ENCODE measurements at places on chromosomes 5 and 9. TPM values are rescaled to one million over a fixed set of nuclear protein-coding genes. Genes with fewer than 3 reads are reported as not detected.
A peak's percentile ranks its signal among the peaks of the same experiment; 100 is the strongest.

DNA sequence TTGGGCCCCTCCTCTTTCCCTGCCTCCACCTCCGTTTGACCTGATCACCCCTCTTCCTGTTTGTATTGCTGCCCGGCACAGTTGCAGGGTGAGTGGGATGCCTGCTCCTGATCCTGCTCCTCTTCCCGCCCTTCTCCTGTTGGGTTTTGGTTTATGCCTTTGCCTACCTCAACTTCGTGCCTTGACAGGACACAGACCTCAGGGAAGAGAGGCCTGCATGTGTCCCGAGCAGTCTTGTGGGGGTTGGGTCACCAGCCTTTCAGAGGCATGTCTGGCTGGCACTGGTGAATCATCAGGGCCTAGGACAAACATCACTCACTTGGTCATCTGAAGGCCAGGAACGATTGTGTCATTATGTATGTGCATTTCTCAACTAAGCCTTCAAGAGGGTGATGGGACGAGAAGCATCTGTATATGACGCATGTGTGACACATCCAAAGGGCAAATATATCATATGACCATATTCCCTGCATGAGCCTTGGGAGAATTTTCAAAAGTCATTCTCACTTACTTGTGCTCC is 56.9 kb downstream of the NPR3 start:
- no peaks in the 10 kb centered on the region for H3K27me3 ChIP-seq
- H3K36me3 ChIP-seq = no peaks in the 10 kb centered on the region
- H3K4me3 ChIP-seq = no peak overlapping the region
- H3K27ac ChIP-seq = peak overlapping the region; percentile 43
- peaks cover 11% of the 10 kb centered on the region for H3K4me1 ChIP-seq

- no peak for DNase-seq
- H3K27me3 ChIP-seq = no peaks in the 10 kb centered on the region
- H3K4me3 ChIP-seq = no peak overlapping the region
- H3K4me1 ChIP-seq = peaks cover 21% of the 10 kb centered on the region
- H3K27ac ChIP-seq = no peak overlapping the region
- peaks cover 32% of the 10 kb centered on the region for H3K36me3 ChIP-seq
Observed at GRCh38 chr5:178202541-178202940, 1.8 kb upstream of the HNRNPAB start.

DNA sequence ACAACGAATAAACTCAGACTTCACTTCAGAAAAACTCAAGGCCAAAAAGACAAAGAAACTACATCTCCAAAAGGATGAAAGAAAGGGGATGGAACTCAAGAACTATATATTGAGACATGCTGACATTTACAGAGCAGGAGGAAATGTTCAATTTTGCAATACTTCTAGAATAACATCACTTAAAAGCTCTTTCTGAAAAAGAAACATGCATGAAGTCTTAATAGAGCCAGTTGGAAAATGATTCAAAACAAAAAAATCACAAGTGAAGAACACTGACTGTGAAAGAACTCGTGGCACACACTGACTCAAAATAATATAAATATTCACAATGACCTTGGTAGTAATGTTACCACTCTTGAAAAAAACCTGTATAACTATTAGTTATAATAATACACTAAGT is 267.8 kb upstream of the NREP start:
- no peaks in the 10 kb centered on the region for H3K27me3 ChIP-seq
- no peak for DNase-seq
- no peaks in the 10 kb centered on the region for H3K36me3 ChIP-seq
- peaks cover 6% of the 10 kb centered on the region for H3K4me1 ChIP-seq
- H3K4me3 ChIP-seq = no peak overlapping the region

- H3K27me3 ChIP-seq = no peaks in the 10 kb centered on the region
- H3K27ac ChIP-seq = no peak overlapping the region
- no peak for DNase-seq
- no peak overlapping the region for H3K4me3 ChIP-seq
Observed at GRCh38 chr9:2043243-2043642, 28.1 kb downstream of the SMARCA2 start.

- peaks cover 26% of the 10 kb centered on the region for H3K4me1 ChIP-seq
- H3K4me3 ChIP-seq = no peak overlapping the region
- peak overlapping the region; percentile 89 for H3K27ac ChIP-seq
- no peaks in the 10 kb centered on the region for H3K36me3 ChIP-seq
- no peak for DNase-seq
Observed at GRCh38 chr9:14245901-14246525, 67.9 kb downstream of the NFIB start.

GRCh38 chr9:89786655-89787054 is 181.8 kb downstream of the GADD45G start:
- DNase-seq = no peak
- no peaks in the 10 kb centered on the region for H3K27me3 ChIP-seq
- no peaks in the 10 kb centered on the region for H3K4me1 ChIP-seq
- no peaks in the 10 kb centered on the region for H3K36me3 ChIP-seq

The CMYA5 gene
- total RNA-seq = 0.06 TPM

The ADAMTS13 gene
- total RNA-seq = 0.24 TPM

The ECM2 gene
- total RNA-seq = 2.2 TPM

The PCDHGB6 gene
- total RNA-seq = 1.2 TPM

All from SJSA1 (cell line).